H1 (cell line): ENCODE measurements at places on chromosomes 11 and 22.

DNA sequence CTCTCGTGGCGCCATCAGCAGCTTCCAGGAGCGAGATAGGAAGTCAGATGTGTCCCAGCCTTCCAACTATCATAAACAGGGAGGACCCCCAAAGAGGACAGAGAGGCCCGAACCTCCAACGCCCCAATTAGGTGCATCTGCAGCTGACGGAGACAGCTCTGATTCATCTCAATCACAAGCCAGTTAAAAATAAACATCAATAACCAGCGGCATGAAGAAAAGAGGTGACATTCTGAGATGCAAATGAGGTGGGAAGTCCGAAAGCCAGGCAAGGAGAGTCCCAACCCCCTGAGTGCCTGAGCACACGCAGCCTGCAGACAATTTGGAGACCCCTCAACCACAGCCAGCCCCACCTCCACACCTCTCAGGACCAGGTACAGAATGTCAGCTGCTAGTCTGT is 28.1 kb upstream of the IGSF9B start:
- DNase-seq = no peak

- DNase-seq = no peak
Measured at GRCh38 chr11:134404575-134405341, 7.3 kb downstream of the B3GAT1 start.

GRCh38 chr22:49417833-49418232 is 409.8 kb downstream of the BRD1 start:
- no peak for DNase-seq

DNA sequence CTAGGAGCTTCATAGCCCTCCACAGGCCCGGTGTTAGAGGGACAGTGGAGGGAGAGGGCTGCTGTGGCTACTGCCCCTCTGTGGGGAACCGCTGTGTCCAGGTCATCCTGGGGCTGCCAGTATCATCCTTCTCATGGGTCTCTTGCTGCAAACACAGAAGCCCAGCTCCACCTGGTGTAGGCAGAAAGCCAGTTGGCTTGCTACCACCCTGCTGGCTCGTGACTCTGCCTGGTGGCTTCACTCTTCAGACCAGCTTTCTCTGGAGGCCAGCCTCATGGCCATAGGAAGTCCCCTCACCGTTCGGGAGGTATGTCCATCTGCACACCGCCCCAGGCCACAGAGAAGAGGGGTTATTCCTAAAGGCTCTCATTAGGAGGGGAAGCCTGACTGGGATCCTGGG is 19.4 kb upstream of the SUSD2 start:
- DNase-seq = no peak

DNA sequence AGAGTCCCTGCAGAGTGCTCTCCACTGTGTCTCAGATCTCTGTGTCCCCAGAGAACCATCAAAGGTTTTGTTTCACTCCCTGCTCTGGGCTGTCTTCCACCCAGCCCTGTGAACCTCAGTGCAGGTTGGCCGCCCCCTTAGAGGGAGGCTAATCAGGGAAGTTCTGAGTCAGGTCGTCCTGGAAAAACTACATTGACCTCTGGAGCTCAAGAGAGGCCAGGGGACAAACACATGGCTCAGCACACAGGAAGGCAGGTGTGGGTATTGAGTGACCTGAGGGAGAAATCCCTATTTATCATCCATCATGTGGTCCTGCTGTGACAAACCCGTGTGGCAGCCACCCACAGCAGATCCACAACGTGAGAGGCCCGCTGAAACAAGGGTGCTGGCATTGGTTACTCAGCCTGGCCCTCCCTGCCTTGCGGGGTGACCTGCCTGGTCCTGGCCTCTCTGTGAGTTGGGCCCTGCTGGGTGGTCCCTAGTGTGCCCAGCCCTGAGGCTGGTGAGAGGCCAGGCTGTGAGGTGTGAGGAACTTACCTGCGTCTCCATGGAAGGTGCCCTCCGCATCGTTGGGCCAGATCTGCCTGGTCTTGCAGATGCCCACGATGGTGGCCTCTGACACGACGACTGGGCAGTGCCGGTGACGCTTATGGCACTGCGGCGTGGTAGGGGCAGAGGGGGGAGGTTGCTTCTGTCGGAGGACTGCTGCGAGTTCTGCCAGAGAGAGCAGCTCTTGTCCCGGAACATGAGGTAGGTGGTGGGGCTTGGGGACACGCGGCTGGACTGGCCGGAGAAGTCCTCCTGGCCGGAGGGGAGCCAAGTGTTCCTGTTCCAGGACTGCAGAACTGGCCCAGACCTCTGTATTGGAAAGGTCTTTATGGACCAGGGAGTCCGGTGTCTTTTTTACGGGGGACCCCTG is 669 bp upstream of the BCR start:
- no peak for DNase-seq

- DNase-seq = no peak
Measured at GRCh38 chr22:48640890-48641841, 1186.5 kb downstream of the BRD1 start.
